ENCODE measurements at places on chromosomes 3 and 15. TPM values are rescaled to one million over a fixed set of nuclear protein-coding genes. Genes with fewer than 3 reads are reported as not detected.

GAP43 gene
- total RNA-seq = not detected

CPLX3 gene
- total RNA-seq = not detected

ACKR2 gene
- not detected for total RNA-seq

GPR160 gene
- total RNA-seq = 0.54 TPM

CCR8 gene
- total RNA-seq = not detected

NXPE3 gene
- 7.5 TPM for total RNA-seq

SLC24A1 gene
- 2.7 TPM for total RNA-seq

MLF1 gene
- 6.6 TPM for total RNA-seq

THRB gene
- total RNA-seq = 0.38 TPM

SKOR1 gene
- total RNA-seq = 0.09 TPM

SUSD5 gene
- total RNA-seq = 1.9 TPM

ERC2 gene
- 1.1 TPM for total RNA-seq

THUMPD3 gene
- total RNA-seq = 36.7 TPM

CIDEC gene
- total RNA-seq = 0.09 TPM

POLR2H gene
- total RNA-seq = 102 TPM

DUOXA2 gene
- not detected for total RNA-seq

HIGD2B gene
- total RNA-seq = not detected

RTP3 gene
- total RNA-seq = not detected

CPEB1 gene
- total RNA-seq = not detected

ITGA11 gene
- 0.54 TPM for total RNA-seq

ISLR gene
- not detected for total RNA-seq

GP5 gene
- total RNA-seq = not detected

GOLGA6L4 gene
- total RNA-seq = 1.0 TPM

COL7A1 gene
- total RNA-seq = 1.4 TPM

CCDC39 gene
- not detected for total RNA-seq

GCSAM gene
- not detected for total RNA-seq

TERC gene
- total RNA-seq = 46.9 TPM

ZNF502 gene
- 3.4 TPM for total RNA-seq

AADACL2 gene
- not detected for total RNA-seq

TTBK2 gene
- total RNA-seq = 6.4 TPM

UBE2E1 gene
- total RNA-seq = 95.9 TPM

ACP3 gene
- total RNA-seq = not detected

LMAN1L gene
- not detected for total RNA-seq

PLCL2 gene
- 8.3 TPM for total RNA-seq

ASB14 gene
- total RNA-seq = not detected

TPRG1 gene
- total RNA-seq = 0.27 TPM

AGBL1 gene
- not detected for total RNA-seq

RTP1 gene
- not detected for total RNA-seq
